ENCODE measurements at places on chromosomes 4 and X.

DNA sequence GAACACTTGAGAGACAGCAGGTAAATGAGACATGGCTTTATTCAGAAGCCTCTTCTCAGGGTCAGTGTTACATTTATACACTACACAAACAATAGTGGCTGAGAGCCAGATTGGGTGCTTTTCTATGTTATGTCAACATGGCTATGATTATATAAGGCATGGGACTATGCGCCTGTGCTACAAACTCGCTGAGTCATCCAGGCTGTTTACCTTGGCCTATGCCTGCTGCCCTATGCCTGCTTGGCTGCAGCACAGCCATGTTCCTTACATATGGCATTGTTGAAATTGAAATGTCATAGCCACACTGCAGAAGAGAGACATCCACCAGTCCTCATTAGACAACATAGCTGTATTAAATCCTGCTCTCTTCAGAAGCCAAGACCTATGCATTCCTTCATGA lies 236.3 kb upstream of the NWD2 start:
- no peak for DNase-seq

- DNase-seq = no peak
Measured at GRCh38 chrX:37753384-37753783, 26.5 kb upstream of the CYBB start.

- no peak for DNase-seq
Measured at GRCh38 chrX:101108284-101108683, 10.3 kb downstream of the CENPI start.

DNA sequence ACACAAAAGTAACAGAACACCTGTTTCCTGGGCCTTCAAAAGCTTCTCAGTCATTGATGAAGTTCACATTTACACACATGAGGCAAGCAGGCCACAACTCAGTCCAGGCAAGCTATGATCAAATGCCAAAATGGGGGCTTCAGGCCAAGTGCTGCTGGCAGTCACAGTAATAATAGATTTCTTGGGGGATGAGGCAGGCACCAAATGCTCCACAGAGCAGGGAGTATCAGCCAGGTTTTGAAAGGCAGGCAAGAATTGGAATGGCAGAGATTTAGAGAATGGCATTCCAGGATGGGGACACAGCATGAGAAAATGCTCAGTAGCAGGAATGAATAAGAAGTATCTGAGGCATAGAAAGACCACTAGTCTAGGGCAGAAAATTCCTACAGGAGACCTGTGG lies 52.8 kb downstream of the GRIA3 start:
- no peak for DNase-seq

DNA sequence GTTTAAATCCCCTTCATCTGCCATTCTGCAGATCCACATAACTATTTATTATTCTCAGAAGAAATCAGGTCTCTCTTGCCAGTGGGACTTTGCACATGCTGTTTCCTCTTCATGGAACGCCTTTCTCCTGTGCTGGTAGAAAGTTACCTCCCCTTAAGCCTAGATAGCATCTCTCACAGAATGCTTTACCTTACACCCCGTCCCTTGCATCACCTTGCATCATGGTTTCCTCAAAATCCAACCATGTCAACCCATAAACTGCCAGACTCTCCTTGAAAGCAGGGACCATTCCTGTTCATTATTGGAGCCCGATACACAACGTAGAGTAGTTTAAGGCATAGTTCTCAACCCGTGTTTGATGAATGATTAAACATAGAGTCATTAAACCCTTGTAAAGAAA lies 396.2 kb upstream of the F9 start:
- DNase-seq = no peak

DNA sequence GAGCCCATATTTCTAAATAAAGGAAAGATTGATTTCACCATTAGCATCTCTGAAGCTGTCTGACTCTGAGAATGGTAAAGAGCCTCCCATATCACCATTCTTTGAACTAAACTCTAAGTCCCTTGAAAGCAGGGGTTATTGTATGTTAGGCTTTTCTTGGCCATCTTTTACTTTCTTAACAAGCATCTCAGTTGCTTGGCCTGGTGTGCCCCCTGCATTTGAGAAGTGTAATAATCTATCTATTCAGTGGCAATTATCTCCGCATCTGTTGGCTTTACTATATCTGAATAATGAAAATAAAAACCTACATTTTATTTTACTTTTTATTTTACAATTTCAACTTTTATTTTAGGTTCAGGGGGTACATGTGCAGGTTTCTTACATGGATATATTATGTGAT lies 128.3 kb upstream of the ARMCX2 start:
- DNase-seq = no peak

- no peak for DNase-seq
Measured at GRCh38 chr4:146311238-146311970, 97.1 kb downstream of the REELD1 start.

GRCh38 chr4:99209671-99210070 lies 9.4 kb downstream of the ADH6 start:
- no peak for DNase-seq

DNA sequence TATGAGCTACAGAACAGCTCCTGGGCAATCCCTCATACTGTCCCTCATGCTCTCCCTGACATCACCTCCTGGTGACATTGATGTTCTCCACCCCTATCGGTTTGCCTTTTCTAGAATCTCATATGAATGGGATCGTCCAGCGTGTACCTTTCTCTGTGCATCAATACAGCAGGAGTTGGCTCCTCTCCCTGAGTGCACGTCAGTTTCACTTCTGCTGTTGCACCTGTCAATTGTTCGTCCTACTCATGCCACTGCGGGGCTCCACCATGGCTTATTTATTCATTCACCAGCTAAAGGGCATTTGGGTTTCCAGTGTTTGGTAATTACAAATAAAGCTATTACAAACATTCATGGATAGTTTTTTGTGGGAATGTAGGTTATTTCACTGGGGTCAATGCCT lies 269.1 kb upstream of the ZFP42 start:
- DNase-seq = no peak

- no peak for DNase-seq
Measured at GRCh38 chr4:23818097-23818885, 71.6 kb downstream of the PPARGC1A start.

DNA sequence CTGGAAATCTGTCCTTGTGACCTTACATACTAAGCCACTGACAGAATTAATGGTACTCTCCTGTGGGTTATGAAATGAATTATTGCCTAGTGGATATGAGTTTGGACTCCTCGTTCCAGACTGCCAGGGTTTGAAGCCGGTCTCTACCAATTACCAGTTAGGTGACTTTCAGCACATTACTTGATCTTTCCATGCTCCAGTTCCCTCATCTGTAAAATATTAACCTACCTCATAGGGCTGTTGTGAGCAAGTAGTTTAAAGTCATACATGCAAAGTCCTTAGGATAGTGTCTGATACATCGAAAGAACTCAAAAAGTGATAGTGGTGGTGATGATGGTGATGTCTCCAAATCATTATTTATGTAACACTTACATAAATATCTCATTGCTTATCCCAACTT lies 373.5 kb upstream of the ARX start:
- no peak for DNase-seq

DNA sequence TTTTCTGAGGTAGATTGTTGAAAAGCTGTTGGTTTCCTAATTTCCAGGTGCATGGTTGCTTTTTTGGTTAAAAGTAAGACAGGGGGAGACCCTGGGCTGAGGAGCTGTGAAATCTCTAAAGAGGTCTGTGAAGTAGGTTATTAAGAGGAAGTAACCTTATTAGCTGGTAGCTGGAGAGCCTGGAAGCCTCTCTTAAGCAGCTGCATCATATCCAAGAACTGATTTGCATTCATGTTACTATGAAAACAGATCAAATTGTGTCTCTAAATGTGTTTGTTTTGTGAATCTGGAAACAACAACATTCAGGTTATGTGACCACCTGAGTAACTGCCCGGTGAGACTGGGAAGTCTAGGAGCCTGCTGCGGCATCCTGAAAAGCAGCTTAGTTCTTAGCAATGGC lies 54.1 kb downstream of the ARHGAP10 start:
- DNase-seq = no peak

GRCh38 chrX:39242187-39242586 lies 440.9 kb downstream of the MID1IP1 start:
- no peak for DNase-seq

GRCh38 chr4:165385126-165385525 lies 6.3 kb downstream of the CPE start:
- no peak for DNase-seq

DNA sequence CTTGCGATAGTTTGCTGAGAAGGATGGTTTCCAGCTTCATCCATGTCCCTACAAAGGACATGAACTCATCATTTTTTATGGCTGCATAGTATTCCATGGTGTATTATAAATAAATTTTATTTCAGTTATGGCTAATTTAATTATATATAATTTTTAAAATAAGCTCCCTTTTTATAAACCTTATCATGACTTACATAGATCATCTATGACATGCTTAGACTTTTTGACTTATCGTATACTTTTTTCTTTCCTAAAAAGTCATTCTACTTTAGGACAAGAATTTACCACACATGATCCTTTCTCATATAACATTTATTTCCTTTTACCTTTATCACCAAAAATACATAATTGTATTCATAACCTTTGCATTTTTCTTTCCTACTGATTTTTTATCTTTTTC lies 376.5 kb downstream of the CCSER1 start:
- no peak for DNase-seq

DNA sequence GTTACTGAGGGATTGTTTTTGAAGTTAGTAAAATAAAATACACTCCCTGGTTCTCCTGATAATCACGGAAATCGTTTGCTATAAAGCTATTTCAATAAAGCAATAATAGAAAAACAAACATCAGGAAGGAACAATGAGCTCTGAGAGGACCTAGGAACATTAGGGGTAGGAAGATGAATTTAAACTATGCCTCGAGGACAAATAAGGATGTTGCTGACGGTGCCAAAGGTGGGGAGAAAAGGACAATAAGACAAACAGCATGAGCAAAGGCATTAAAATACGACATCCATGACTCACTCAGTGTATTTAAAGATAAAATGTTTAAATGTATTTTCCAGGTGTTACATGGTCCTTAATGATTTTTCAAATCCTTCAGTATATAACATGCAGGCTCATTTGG lies 110.3 kb downstream of the MTNR1A start:
- DNase-seq = no peak

GRCh38 chr4:147019091-147019490 lies 73.4 kb upstream of the TTC29 start:
- peak; percentile 11 for DNase-seq

DNA sequence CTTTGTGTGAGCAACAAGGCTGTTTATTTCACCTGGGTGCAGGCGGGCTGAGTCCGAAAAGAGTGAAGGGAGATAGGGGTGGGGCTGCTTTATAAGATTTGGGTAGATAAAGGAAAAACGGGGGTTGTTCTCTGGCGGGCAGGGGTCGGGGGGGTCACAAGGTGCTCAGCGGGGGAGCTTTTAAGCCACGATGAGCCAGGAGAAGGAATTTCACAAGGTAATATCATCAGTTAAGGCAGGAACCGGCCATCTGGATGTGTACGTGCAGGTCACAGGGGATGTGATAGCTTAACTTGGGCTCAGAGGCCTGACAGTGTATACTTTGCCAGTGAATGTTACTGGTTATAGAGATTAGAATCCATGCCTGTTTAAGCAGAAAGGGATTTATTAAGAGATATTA lies 19.7 kb upstream of the SPCS3 start:
- DNase-seq = no peak

- no peak for DNase-seq
Measured at GRCh38 chrX:124426288-124427169, 80.2 kb downstream of the SH2D1A start.

DNA sequence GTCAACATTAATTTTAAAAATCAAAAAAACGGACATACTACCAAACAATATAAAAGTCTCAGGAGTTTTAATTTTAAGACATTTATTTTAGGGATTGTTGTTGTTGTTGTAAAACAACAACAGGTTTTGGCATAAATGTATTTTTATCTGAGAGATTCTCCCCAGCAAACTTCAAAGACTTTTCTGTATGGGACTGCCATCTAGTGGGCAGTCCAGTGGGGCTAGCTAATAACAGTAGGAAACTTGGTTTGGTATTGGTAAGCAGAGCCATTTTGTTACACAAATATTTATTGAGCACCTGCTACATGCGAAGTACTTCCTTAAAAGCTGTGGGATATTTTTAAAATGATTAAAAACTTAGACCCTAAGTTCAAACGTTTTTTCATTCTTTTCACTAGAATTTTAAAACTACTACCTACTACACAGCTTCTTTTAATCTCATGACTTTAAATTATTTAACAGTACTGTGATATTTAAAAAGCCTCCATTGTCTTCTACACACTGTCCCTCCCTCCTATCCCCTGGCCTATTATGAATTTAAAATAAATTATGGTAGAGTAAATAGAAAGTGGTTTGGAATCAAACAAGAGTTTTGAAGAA lies 1028.4 kb upstream of the INTU start:
- no peak for DNase-seq

DNA sequence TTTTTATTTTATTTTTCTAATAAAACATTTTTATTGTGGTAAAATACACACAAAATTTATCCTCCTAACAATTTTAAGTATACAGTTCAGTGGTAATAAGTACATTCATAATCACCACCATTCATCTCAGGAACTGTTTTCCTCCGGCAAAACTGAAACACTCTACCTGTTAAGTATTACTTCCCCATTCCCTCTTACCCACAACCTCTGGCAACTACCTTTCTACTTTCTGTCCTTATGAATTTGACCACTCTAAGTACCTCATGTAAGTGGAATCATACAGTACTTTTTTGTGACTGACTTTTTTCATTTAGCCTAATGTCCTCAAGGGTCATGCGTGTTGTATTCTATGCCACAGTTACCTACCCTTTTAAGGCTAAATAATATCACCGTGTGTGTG lies 21.1 kb upstream of the HSFX4 start:
- DNase-seq = no peak

GRCh38 chr4:123083646-123084045 lies 161.2 kb upstream of the NUDT6 start:
- DNase-seq = no peak
